Activated T-helper 1 cell treated with anti-CD3 and anti-CD28 coated beads, Interleukin-2, amount 50 U/mL, for 16 hours (primary cell): ENCODE measurements at places on chromosomes 11 and 22.
A peak's percentile ranks its signal among the peaks of the same experiment; 100 is the strongest.

DNA sequence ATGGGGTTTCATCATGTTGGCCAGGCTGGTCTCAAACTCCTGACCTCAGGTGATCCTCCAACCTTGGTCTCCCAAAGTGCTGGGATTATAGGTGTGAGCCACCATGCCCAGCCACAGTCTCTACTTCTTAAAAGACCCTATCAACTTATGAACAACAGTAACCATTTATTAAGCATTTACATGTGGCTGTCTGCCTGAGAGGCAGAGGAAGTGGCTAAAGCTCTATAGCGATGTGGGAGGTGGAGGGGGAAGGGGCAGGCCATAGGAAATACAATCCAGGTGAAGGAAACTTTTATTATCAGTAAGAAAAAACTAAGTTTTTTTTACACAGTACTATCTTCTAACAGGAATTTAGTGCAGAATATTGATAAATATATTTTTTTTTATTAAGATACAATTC lies 87.8 kb upstream of the PHOX2A start:
- DNase-seq, result no peak

DNA sequence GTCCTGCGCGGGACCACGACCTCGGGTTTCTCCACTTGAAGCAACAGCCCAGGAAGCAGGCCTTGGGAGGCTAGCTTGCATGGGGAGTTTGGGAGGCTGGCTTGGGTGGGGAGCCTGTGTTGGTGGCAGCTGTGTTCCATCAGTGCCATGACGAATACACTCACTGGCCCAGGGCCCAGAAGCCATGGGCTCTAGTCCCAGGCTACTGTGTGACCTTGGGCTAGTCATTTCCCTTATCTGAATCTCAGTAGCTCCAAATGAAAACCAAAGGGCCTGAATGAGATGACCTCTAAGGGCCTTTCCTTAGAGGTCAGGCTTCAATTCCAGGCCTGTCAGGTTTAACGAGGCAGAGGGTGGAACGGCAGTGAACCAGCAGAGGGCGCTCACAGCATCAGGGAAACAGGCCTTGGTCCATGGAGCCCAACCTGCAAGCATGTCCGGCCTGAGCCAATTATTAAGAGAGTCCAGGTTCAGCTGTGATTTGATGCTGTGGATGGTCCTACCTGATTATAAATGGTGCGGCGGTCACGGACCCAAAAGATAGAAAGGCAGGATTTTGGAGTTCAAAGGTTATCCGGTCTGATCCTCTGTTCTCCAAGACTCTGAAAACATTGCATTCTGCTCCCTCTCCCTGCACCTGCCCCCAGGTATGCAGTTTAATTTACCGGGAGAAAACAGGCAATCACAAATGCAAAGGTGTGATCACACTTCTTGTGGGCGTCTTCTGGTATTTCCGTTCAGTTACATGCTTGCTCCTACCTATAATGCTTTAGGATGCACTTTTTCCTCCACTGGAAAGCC lies 15.9 kb downstream of the PTPN5 start:
- DNase-seq, result no peak

GRCh38 chr11:64844330-64845128 lies at the start of gene CDC42BPG:
Gene CDC42BPG (minus strand): TSS chr11:64844653. CDS start chr11:64844569, 84 bp downstream.
- DNase-seq, result peak; percentile 62

- no peak for DNase-seq
Measured at GRCh38 chr11:122275508-122275907, 159.5 kb upstream of the BLID start.

GRCh38 chr22:32020117-32020516 lies 22.9 kb upstream of the SLC5A1 start:
- no peak for DNase-seq

DNA sequence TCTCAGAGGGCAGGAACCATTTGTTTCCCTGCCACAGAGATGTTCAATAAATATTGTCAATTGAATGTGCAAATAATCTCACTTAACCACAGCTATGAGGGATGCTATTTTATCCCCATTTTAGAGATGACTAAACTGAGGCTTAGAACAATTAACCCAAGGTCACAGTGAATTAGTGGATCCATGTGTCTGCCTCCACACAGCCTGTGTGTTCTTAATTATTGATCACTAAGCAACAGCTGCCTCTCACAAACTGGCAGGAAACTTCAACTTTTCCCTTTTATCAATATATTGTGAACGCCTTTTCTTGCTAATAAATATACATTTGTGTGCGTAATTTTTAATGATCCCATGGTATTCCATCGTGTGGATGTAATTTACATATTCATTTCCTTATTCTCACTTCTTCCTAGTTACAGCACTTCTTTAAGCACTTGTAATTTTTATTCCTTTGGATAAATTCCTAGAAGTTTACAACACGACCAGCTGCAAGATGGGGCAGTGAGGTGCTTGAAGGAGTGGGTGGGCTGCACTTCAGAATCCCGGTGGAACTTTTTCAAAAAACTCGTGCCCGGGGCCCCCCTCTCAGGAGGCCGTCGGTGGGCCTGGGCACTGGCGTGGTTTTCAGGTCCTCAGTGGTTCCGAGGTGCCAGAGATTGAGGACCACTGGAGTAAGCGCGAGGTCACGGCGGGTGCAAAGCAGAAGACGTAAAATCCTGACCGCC lies 915 bp upstream of the SREBF2 start:
- no peak for DNase-seq

- no peak for DNase-seq
Measured at GRCh38 chr22:48065892-48066291, 1303.4 kb downstream of the TBC1D22A start.

DNA sequence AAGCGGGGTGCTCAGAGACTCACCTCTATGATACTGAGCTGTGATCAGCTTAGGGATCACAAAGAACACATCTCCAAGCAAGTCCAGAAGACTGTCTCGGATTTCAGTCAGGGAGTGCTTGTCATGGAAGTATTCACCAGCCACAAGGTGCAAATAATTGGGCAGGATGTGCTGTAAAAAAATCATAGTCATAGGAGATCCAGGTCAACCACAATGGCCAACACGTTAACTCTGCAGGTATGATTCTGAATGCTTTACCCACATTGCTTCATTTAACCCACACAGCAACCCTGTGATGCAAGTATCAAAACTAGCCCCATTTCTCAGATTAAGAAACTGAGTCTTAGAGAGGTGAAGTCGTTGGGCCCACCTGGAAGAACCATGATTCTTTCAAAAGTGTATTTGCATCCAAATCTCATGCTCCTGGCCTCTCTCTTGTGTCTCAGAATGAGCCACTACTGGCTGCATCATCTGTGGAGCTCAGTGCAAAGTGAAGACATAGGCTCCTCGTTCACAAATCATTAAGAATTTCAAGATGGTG lies 179.3 kb downstream of the BCR start:
- DNase-seq, result no peak

GRCh38 chr11:131544591-131544990 lies 174.2 kb downstream of the NTM start:
- DNase-seq, result no peak

- no peak for DNase-seq
Measured at GRCh38 chr11:79564288-79564925, 123.6 kb upstream of the TENM4 start.

- DNase-seq, result no peak
Measured at GRCh38 chr11:133934599-133935550, 21.9 kb downstream of the IGSF9B start.

- DNase-seq, result no peak
Measured at GRCh38 chr11:60169264-60169915, 13.5 kb downstream of the MS4A6A start.

- no peak for DNase-seq
Measured at GRCh38 chr11:70383664-70384565, 14.4 kb upstream of the CTTN start.

GRCh38 chr11:33898957-33899356 lies 7.1 kb upstream of the LMO2 start:
- no peak for DNase-seq

DNA sequence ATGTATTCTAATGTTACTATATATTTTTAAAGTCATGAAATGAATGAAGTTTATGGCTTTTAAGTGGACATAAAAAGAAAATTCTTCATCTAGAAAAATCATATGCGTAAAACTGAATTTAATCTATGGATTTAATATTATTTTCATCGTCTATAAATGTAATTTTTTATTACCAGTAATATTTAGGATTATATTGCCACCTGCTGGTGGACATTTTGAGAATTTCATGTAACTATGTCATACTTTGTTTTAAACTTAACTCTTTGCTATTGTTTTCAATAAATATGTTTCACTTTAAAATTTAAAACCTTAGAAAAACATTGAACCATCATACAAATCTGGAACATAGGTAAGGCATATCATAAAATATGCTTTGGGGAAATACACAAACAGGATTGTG lies 66.5 kb upstream of the CEP126 start:
- DNase-seq, result no peak

DNA sequence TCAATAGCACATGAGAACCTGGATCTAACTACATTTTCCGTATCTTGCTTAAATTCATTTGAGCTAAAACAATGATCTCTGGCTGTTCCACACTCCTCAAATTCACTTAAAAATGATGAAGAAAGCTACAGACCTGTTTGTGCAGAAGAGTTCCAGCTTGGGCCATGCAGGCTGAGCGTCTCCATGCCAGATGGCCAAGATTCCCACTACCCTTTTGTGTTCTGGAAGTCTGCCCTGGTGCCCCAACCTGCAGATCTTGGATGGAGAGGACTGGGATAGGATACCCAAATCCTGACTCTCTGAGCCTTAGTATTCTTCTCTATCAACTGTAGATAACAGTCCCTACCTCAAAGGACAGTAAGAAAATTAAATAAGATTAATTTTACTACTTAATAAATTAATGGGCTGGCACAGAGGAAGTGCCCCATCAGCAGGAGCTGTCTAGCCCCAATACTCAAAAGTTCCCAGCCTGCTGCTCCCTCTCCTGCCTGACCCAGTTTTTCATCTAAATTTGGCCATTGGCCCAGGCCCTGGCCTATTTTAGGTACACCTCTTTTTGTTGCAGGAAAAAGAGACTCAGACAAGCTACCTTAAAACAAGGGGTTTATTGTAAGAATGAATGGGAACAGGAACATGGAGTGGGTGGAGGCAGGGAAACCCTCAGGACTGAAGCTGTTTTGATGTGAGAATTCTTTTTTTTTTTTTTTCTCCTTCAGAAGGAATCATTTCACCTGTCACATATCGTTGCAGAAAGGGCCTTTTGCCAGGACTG lies 81.4 kb upstream of the GRK3 start:
- DNase-seq, result no peak

DNA sequence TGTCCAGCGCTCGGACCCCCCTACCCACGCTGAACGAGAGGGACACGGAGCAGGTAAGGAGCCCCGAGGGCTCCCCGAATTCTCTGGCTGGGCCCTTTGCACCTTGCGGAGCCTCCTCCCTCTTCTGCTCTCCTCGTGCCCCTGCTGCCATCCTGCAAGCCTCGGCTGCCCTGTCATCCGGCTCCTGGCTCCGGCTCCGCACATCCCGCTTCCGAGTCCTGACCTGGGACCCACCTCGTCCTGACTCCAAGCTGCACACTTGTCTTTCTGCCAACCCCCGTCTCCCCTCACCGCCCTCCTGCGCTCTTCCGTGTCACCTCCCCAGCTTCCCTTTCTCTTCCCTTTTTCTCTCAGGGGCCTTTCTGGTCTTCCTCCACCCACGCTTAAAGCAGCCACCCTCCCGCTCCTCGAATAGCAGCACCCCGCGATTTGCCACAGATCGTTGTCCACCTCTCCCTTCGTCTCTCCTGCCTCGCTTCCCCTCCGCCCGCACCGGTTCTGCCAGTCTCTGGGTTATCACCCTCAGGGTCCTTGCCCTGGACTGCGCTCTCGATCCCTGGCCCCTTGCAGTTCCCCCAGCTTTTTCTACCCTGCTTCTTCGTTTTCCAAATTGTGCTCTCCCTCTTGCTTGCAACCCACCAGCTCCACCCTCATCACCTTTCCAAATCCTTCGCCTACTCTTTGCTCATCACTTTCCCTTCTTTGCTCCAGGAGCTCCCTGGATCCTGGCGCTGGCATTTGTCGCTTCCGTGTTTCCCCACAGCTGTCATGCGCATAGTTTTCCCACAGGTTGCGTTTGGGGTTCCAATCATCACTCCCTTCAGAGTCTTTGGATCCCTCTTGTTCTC lies 822 bp downstream of the MARK2 start:
- DNase-seq, result no peak

GRCh38 chr22:36162127-36163034 lies 1.8 kb upstream of the APOL3 start:
- DNase-seq, result no peak

DNA sequence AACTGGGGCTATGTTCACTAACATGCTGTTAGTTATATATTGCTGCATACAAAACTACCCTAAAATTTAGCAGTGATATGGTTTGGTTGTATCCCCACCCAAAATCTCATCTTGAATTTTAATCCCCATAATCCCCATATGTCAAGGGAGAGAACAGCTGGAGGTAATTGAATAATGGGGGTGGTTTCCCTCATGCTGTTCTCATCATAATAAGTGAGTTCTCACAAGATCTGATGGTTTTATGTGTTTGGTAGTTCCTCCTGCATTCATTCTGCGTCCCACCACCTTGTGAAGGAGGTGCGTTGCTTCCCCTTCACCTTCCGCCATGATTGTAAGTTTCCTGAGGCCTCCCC lies 10.0 kb upstream of the PATL1 start:
- no peak for DNase-seq

DNA sequence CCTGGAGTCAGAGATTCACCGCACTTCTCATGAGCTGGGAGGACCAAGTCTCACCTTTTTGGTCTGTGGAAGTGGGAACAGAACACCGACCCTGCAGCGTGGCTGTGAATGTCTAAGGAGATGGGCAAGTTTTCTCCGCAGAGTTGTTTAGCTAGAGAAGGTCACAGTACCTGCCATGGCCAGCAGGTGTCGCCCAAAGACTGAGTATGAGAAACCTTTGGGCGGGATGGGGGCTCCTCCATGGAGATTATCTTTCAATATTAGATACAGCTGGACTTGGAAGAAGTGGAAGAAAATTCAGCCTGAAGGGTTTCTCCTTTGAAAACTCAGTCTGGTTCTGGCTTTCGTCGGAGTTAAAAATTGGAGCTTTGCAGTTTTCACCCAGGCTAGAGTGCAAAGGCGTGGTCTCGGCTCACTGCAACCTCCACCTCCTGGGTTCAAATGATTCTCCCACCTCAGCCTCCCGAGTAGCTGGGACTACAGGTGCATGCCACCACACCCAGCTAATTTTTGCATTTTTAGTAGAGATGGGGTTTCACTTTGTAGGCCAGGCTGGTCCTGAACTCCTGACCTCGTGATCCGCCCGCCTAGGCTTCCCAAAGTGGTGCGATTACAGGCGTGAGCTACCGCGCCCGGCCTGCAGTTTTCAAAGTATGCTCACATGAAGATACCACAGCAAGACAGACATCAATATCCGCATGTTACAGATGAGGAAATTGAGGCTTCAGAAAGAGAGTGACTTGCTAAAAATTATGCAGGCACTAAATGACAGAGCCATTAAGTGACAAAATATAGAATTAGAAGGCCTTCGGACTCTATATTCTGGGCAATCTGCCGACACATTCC lies 10.7 kb upstream of the DSCAML1 start:
- no peak for DNase-seq

DNA sequence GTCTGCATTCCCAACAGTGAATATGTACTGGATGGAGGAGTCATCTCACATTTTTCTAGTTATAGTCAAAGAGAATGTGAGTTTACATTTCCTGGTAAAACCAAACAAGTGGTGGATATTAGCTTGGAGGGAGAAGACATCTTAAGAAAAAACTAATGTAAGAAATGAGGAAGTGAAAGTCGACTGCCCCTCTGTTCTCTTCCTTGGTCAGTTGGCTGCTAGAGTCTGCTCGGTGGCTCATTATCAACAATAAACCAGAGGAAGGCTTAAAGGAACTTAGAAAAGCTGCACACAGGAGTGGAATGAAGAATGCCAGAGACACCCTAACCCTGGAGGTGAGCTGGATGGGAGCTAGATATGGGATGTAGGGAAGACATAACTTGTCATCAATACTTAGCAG lies 5.8 kb downstream of the SLC22A9 start:
- DNase-seq, result no peak
